Natural killer cell treated with Interleukin-12 subunit alpha and Interleukin-12 subunit beta and Interleukin-15 and Interleukin-18, amount 100 ng/mL, for 72 hours (primary cell): ENCODE measurements at places on chromosomes 6 and 20. TPM values are rescaled to one million over a fixed set of nuclear protein-coding genes. Genes with fewer than 3 reads are reported as not detected.

Gene PNISR
- total RNA-seq = 105 TPM

Gene IRAK1BP1
- 2.5 TPM for total RNA-seq

Gene PPP2R5D
- total RNA-seq = 47.8 TPM

Gene FNDC11
- total RNA-seq = 0.39 TPM

Gene ADGRF1
- not detected for total RNA-seq

DNA sequence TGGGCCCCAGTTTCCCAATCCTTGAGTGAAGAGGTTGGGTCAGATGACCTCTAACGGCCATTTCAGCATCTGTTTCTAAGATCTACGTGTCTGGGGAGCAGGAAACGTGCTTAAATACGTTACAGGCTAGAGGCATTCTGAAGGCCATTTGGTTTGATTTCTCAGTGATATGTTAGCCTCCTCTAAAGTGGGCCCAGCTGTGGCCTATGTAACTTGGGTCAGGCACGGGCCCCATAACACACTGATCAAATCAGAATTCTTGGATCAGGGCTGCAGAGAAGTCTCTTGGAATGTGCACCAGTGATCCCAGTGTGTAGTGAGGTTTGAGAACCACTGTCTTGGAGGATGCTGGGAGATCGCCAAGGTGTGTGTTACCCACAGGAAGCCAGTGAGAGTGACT lies 36.1 kb upstream of the TGM3 start:
- H3K27ac ChIP-seq = no peak overlapping the region
- peaks cover 15% of the 10 kb centered on the region for H3K27me3 ChIP-seq
- no peaks in the 10 kb centered on the region for H3K4me1 ChIP-seq
- H3K36me3 ChIP-seq = no peaks in the 10 kb centered on the region

GRCh38 chr20:20195021-20195705 lies 142.8 kb downstream of the CFAP61 start:
- no peak for DNase-seq
- H3K4me3 ChIP-seq = no peak overlapping the region
- peak overlapping the region; percentile 75 for H3K27ac ChIP-seq
- H3K4me1 ChIP-seq = peaks cover 7% of the 10 kb centered on the region
- H3K36me3 ChIP-seq = no peaks in the 10 kb centered on the region
- H3K27me3 ChIP-seq = no peaks in the 10 kb centered on the region

DNA sequence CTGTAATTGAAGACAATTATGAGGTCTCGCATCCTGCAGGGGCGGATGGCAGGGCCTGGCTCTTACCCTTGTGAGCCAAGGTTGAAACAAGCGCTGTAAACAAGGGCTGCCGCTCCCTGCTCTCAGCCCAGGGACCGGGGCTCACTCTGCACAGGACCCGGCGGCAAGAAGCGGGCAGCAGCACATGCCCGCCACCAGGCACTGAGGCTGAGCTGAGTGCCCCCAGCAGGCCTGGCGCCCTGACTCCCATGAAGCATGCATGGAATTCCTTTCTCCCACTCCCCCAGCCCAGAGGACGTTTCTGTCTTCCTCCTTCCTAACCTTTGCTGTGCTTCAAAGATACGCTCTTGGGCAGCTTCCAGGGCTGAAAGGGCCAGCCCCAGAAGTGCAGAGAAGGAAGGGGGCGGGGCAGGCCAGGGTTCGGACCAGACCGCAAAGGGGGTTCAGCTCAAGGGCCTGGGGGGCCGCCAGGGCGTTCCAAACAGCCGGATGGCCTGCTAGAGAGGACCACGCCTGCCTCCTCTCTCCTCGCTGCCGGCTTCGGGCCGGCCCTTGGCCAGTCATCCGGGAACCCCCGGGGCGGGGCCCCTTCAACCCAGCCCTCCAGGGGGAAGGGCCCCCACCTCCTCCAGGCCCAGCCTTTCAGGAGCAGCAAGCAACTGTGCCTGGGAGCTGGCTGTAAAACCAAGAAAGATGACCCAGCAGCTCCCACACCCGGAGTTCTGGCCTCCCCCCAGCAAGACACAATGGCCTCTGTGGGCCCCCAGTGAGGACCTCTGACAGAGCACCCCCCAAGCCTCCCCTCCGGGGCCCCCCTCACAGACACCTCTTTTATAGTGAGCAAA lies 109.9 kb downstream of the NOL4L start:
- peaks cover 42% of the 10 kb centered on the region for H3K4me1 ChIP-seq
- no peak for DNase-seq
- H3K4me3 ChIP-seq = peak overlapping the region; percentile 16
- H3K36me3 ChIP-seq = no peaks in the 10 kb centered on the region

GRCh38 chr6:68082086-68082485 lies 553.0 kb upstream of the ADGRB3 start:
- H3K27ac ChIP-seq = no peak overlapping the region
- no peak for DNase-seq
- no peak overlapping the region for H3K4me3 ChIP-seq
- no peaks in the 10 kb centered on the region for H3K36me3 ChIP-seq
- no peaks in the 10 kb centered on the region for H3K4me1 ChIP-seq

DNA sequence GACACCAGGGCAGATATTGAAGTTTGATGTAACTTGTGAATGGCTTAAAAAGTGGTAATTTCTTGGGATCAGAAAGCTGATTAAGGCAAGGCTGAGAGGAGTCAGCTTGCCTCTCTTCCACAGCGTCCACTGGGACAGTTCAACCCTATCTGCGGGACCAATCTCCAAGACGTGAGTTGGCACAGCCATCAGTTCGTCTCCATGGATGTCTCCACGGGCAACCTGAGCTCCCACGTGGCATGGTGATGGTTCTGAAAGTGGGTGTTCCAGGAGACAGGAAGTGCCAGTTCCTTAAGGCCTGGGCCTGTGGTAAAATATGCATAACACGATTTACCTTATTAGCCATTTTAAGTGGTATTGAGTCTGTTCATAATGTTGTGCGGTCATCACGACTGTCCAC lies 67.9 kb upstream of the BHLHE23 start:
- peak; percentile 18 for DNase-seq
- H3K27me3 ChIP-seq = peaks cover 25% of the 10 kb centered on the region
- no peak overlapping the region for H3K4me3 ChIP-seq
- H3K36me3 ChIP-seq = peaks cover 25% of the 10 kb centered on the region

DNA sequence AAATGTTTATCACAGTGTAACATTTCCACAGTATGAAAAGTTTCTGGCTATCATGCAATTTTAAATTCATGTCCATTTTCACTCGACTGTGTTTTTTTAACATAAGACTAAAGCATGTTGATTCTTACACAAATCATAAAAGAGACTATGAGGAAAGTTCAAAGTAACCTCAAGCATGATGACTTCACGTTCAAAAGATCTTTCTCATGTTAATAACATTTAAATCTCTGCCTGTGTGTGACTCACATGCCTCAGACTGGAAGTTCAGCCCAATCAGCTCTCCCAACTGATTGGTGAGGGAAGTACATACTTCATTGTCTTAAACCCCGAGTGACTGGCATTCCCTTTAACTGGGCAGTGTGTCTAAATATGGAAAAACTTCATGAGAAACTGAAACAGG lies 37.4 kb downstream of the ATXN1 start:
- H3K4me1 ChIP-seq = peaks cover 34% of the 10 kb centered on the region
- DNase-seq = no peak
- H3K27me3 ChIP-seq = no peaks in the 10 kb centered on the region
- no peak overlapping the region for H3K27ac ChIP-seq

- no peaks in the 10 kb centered on the region for H3K36me3 ChIP-seq
- H3K4me3 ChIP-seq = no peak overlapping the region
- DNase-seq = no peak
Measured at GRCh38 chr6:114194362-114195026, 148.3 kb downstream of the HS3ST5 start.

DNA sequence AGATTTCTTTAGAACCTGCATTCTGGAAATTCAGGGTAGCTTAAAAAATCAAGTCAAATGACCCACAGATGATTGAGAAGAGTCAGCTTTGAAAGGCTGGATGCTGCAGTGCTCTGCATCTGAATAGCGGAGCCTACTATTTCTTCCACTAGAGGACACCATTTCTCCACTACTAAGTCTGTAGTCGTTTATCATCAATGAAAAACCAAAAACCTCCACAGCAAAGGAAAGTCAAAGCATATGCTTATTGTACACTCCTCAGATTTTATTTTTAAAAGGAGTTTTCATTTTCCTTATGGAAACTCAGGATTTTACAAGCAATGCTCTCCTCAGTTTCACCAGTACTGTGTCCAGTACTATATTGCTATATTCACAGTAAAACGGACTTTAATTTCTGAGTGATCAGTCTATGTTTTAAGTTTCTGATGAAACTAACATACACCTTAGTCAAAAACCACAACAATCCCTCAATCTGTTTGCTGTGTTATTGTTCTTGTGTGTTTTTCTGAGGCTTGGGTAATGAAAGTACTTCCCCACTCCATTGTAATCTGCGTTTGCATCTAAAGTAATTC lies 50.5 kb upstream of the ENPP5 start:
- H3K4me3 ChIP-seq = no peak overlapping the region
- no peaks in the 10 kb centered on the region for H3K36me3 ChIP-seq
- DNase-seq = no peak

DNA sequence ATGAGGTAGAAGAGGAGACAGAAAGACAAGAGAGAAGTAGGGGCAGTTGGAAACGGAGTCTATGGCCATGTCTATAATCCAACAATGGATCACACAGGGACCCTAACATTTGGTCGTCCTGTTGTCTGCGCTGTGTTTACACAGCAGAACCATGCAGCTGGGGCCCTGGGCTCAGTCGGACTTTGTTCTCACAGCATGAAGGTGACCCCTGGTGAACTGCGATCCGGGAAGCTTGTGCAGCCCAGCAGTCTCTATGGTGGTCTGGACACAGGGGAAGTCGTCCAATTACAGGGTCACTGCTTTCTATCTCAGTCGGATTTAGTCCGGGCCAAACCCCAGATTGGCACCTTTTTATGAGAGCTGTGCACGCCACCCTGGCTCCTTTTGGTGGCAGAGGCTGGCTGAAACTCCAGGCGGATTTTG lies 153.6 kb downstream of the FOXA2 start:
- H3K27ac ChIP-seq = no peak overlapping the region
- H3K27me3 ChIP-seq = peaks cover 3% of the 10 kb centered on the region
- no peaks in the 10 kb centered on the region for H3K36me3 ChIP-seq
- no peak overlapping the region for H3K4me3 ChIP-seq
- no peak for DNase-seq
